ENCODE measurements at places on chromosomes 12 and 14. TPM values are rescaled to one million over a fixed set of nuclear protein-coding genes. Genes with fewer than 3 reads are reported as not detected.

Gene SIX6
- not detected for total RNA-seq

Gene ACOT6
- total RNA-seq: not detected

Gene RASSF9
- total RNA-seq: not detected

DNA sequence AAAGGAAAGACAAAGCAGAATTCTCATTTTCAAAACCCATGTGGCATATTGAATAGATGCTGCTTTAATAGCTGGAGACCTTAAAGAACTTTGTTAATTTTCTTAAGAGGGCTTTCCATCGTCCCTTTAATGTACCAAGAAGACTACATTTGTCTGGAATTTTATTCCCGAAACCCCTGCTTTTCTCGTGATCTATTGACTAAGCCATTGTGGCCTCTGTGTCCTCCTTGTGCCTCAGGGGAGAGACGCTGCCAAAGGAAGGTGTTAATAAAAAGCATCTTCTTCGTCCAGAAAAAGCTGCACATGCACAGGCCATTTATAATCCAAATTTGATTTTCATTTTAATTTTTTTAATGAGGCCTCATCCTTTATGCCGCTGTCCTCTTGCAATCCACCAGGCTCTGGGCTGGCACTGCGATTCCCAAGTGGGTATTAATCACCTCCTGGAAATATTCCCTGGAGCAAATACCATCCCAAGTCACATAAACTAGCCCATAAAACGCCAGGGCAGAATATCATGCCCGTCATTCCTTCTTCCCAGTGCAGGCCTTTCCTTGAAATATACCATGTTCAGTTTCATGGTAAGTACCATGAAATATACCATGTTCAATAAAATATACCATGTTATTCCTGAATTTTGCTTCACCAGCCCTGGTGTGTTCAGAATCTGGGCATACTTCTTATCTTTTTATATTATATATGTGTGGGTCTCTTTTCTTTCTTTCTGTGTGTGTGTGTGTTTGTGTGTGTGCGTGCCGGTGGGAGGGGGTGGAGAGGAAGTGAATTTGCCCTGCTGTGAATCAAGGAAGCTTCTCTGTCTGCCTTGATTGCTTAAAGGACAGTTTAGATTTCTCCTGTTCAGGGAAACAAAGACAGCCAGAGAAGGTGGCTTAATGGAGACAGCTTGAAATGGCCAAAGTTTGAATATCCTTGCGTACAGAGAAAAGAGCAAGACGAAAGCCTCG lies 147.6 kb downstream of the PHETA1 start:
- no peak for DNase-seq

DNA sequence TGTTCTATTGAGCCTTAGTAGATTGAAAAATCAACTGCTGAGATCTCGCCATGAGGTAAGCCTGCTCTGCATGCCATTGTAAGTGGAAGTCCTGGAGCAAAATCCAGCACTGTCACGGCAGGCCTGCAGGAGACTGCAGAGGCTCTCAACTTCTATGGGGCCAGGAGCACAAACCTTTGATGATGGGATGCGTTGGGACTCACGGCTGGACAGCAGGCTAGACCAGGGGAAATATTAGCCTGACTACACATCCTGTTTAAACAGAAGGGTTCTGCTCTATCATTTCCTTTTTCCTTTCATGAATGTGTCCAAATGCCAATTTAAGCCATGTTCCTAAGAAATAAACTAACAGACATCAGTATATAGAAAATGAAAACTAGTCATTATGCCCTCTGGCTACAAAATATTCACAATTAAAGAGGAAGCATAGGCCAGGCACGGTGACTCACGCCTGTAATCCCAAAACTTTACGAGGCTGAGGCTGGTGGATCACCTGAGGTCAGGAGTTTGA lies 33.9 kb upstream of the RASSF8 start:
- no peak for DNase-seq

Data from T-cell (primary cell).